Activated CD4-positive, alpha-beta T cell treated with anti-CD3 and anti-CD28 coated beads, Interleukin-2, amount 10 ng/mL, durations not matched to agents 24 days and 14 days (primary cell): ENCODE measurements at places on chromosomes 16 and 17. TPM values are rescaled to one million over a fixed set of nuclear protein-coding genes. Genes with fewer than 3 reads are reported as not detected.

C16orf54 gene
- 17.0 and 17.8 TPM in 2 replicates for total RNA-seq

APRT gene
- total RNA-seq, result 312 and 314 TPM in 2 replicates

TNS4 gene
- 13.1 and 16.8 TPM in 2 replicates for total RNA-seq

NME1 gene
- 447 and 455 TPM in 2 replicates for total RNA-seq

KRTAP4-3 gene
- total RNA-seq, result not detected in 2 replicates

KRT9 gene
- not detected in 2 replicates for total RNA-seq

G6PC1 gene
- not detected in 2 replicates for total RNA-seq

AOC3 gene
- total RNA-seq, result 1.8 and 2.2 TPM in 2 replicates

PIK3R5 gene
- total RNA-seq, result 32.6 and 36.8 TPM in 2 replicates

DNA sequence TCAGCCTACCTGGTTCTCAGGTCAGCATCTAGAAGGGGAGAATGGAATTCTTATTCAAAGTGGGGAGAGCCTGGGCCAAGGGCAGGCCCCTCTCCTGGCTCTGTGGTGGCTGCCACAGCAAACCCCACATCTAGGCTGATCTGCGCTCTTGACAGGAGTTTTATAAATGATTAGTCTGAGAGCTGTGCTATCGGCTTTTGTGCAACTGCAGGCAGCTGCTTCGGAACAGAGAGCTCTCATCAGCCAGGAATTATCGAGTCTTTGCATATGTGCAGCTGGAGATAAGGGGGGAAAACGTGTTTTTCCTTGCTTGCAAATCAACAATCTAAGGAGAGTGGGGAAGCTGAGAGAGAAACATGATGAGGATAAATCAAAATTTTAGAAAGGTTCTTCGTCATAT, 91.7 kb downstream of the HS3ST3A1 start:
- no peak for DNase-seq

- peak; percentile 82 for DNase-seq
These were observed 804 bp downstream of the TGFB1I1 start for GRCh38 chr16:31472709-31473203.

DNA sequence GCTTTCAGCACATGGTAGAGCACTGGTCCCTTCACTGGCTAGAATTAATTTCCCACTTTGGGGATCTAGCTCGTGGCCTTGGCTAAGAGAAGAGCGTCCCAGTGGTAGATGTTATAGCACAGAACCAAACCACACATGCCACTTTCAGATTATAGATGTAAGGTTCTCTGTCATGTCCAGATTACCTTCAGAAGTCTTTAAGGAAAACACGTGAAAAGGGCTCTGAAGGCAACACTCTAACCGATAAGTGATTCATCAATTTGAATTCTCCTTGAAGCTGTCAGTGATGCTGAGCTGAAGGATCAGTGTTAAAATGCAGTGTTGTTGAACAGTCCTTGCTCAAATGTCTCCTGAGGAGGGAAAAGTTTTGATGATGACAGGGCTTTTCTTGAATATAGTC, 43.5 kb upstream of the VPS4A start:
- no peak for DNase-seq

- DNase-seq, result no peak
These were observed 709 bp upstream of the MRPL28 start for GRCh38 chr16:370979-371514.

DNA sequence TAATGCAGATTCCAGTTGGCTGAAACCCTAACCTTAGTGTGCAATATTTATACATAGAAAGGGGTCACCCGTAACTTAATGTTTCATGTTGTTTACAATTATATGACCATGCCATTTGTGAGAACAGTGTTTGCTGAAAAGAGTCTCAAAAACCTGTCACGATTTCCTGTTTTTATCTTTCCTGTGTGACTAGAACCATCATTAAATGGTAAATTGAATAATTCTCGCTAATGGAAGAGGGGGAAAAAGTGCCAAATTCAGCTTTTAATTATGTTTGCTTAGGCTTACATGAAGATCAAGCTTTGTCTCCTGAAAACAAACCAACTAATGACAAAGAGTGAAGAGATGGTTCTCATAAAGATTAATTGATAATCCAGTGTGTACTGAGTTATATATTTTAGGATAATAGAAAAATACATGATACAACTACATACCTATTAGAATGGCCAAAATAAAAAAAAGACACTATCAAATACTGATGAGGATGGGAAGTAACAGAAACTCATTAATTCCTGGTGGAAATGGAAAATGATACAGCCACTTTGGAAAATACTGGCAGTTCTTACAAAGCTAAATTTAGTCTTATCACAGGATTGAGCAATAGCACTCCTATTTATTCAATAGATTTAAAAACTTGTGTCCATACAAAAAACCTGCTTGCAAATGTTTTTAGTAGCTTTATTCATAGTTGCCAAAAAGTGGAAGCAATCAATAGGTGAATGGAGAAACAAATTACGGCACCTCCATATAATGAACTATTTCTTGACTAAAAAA, 141.7 kb downstream of the CDK5R1 start:
- DNase-seq, result no peak

DNA sequence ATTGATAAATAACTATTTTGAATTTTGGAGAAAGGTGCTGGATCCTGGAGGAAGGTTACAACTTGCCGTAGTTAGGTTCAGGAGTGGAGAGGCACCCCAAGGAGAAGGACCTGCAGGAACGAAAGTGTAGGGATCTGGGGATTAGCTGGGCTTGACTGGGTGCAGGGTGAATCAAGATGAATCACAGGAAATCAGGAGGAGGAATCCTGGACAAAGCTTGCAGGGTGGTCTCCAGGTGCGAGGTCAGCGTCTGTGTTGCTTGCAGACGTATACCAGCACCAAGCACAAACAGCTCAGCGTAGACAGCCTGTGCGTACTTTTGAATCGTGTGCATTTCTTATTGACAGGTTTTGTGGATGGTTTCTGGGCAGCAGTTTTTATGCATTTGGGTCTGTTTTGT, 144.3 kb downstream of the MSI2 start:
- DNase-seq, result no peak

DNA sequence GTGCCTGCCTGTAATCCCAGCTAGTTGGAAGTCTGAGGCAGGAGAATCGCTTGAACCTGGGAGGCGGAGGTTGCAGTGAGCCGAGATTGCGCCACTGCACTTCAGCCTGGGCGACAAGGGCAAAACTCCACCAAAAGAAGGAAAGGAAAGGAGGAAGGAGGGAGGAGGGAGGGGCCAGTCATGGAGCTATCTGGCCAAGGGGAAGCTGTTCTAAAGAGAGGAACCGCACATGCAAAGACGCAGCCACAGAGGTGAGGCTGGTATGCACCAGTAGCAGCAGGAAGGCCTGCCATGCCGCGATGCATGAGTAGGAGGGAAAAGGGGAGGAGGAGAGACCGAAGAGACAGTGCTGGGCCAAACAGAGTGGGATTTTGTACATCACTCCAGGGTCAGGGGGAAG, 35.9 kb downstream of the HSBP1 start:
- DNase-seq, result no peak

DNA sequence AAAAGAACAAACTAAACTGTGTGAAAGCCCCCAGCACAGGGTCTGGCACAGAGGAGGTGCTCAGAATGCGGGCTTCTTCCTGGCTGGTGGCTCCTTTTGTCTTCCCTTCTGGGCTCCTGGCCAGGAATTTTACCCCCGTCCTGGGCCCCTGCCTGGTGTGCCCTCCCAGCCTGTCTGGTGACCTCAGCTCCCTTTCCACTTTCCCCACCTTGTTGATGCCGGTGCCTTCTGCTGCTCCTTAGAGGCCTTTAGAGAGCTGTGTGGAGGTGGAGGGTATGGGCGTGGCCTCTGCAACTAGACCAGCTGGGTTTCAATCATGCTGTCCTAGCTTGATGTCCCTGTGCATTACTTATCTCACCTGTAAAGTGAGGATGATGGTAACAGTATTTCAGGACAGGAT, 16.8 kb downstream of the PIRT start:
- no peak for DNase-seq

DNA sequence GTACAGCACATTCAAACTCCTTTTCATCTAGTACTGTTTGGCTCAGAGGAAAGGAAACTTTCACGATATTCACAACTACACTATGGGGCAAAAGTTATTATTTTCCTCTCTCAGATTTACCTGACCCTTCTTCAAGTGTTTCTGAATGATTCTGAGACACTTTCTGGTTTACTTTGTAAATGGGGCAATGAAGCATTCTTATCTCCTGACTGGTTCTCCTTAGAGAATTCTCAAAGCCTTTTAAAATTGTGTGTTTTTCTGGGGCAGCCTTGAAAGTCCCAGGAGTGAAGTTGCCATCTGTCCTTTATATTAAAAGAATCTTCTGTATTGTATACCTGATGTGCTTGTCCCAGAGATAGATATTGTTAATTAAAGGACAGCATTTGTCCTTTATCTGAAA, 264.9 kb downstream of the FTO start:
- DNase-seq, result no peak

- no peak for DNase-seq
These were observed 696.0 kb downstream of the WWOX start for GRCh38 chr16:78795433-78795832.

DNA sequence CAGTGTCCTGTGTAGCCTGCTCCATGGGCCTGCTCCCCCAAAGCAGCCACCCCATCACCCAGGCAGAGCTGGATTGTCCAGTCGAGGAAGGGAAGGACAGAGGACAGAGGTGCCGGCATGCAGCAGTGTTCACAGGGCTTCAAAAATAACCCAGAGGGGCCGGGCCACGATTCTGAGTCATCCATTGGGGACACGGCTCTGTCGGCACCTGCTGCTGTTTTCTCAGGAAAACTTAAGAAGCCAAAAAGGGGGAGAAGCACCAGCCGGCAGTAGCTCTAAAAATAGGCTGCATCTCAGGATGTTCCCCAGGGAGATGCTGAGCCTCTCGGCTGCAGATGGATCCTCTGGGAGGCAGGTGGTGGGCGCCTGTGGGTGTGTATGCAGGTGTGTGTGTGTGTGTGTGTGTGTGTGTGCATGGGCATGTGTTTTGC, 1.6 kb downstream of the CA7 start:
- DNase-seq, result no peak

GRCh38 chr16:3597676-3598075, 13.7 kb downstream of the SLX4 start:
- DNase-seq, result no peak

GRCh38 chr16:8391257-8391656, 199.1 kb downstream of the TMEM114 start:
- DNase-seq, result no peak

GRCh38 chr17:38797828-38798227, 1.5 kb downstream of the PIP4K2B start:
- DNase-seq, result peak; percentile 60

GRCh38 chr16:56190677-56191155, 573 bp upstream of the GNAO1 start:
- peak; percentile 79 for DNase-seq

DNA sequence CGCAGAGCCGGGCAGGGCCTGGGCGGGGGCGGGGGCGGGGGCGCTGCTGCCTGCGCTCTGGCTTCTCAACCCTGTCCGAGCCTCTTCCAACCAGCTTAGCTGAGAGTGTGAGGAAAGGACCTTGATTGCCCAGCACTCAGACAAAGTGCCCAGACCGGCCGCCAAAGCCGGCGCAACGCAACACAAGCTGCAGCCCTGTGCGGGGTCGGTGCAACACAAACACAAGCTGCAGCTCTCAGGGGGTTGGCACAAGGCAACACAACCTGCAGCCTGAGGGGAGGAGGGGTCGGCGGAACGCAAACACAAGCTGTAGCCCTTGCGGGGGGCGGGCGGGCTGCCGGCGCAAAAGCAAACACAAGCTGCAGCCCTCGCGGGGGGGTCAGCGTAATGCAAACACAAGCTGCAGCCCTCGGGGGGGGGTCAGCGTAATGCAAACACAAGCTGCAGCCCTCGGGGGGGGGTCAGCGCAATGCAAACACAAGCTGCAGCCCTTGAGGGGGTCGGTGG, 60.0 kb downstream of the KLHDC4 start:
- no peak for DNase-seq

DNA sequence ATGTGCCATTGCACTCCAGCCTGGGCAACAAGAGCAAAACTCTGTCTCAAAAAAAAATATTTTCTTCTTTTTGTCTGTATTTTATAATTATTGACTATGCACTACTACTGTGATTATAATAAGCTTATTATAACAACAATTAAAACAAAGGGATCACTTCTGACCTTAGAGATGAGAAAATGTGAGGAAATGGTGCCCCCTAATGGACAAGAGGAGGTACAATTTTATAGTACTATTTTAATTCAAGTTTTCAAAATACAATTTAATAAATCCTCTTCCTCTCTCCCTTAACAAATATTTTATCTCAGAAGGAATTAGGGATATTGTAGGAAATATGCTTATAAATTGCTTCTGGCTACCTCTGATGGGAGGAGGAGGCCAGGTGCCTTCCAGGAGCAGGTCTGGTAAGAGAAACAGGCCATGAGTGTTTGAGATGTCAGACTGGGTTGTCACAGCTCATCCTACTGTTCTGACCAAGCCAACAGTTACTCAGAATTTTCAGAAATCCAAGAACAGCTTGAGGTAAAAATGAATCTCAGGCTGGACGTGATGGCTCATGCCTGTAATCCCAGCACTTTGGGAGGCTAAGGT, 14.0 kb downstream of the VPS53 start:
- peak; percentile 72 for DNase-seq

GRCh38 chr17:40850293-40850972, 16.6 kb downstream of the KRT12 start:
- DNase-seq, result no peak

DNA sequence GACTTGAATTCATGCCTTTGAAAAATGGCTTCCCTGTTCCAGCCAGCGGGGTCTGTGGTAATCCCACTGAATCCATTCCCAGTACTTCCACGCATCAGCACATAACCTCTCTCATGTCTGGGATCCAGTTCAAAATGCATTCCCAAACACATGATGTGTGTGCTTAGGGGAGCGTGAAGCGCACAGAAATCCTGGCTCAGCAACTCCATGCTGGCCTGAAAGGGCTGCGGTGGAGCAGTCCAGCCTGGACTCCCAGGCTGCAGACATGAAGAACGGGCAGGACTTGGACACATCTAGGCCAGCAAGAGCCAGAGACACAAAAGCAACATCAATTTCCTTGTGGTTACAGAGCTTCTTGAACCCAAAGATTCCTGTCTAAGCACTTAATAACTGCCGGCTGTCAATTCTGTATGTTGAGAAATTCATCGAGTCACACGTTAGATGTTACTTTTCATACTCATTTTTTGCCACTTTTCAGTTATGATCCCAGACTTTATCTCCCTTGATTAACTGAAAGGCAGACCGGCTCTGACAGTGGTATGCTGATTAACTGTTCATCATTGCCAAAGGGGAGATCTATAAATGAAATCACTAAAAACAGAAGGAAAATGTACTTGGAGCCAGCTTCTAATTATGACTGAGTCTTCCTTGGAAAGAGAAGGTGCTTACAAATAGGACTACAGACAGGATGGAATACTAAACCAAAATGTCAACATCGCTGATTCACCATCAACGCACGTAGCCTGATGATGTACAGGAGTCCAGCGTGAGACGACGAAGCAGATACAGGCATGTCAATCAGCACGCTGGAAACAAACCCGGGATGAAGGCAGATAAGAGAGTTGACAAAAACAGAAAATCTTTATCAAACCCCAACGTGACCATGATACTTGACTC, 23.0 kb downstream of the NSMCE1 start:
- DNase-seq, result peak; percentile 80
